ENCODE measurements at places on chromosomes 13 and 19.

DNA sequence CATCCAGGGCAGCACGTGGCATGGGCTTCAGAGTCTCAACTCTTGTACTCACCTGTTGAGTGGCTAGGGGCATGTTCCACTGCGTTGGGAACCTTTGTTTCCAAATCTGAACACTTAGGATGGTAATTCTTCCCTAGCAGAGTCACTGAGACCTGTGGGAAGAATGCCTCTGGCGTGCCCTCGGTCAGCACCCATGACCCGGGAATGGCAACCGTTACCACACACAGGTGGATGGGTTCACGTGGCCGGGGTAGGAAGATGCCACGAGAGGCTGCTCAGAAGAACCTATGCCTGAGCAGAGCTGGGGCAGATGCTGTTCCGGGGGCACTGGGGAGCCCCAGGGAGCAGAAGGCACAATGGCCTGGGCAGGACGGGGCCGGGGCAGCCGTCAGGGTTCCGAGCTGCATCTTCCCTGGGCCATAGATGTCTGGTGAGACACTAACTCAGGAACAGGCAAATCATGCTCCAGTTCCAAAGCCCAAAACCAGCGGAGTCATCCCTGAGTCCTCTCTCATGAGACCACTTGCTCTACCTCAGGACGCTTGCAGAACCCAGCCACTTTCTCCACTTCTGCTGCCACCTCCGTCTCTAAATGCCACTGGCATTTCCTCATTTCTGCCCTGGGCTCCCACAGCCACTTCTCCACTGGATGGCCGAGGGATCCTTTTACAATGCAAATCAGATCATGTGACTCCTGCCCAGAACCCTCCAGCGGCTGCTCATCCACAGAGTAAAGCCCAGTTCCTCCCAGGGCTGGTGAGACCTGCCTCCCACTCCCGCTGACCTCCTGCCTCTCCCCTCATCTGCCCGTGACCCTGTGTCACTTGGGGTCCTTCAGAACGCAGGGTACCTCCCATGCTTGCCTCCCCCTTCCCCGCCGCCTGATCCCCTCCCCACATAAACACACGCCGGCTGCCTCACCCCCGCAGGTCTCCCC lies 36.7 kb downstream of the FAM124A start:
- no peak for DNase-seq

GRCh38 chr13:94063096-94063495 lies 416.4 kb downstream of the DCT start:
- DNase-seq, result no peak

DNA sequence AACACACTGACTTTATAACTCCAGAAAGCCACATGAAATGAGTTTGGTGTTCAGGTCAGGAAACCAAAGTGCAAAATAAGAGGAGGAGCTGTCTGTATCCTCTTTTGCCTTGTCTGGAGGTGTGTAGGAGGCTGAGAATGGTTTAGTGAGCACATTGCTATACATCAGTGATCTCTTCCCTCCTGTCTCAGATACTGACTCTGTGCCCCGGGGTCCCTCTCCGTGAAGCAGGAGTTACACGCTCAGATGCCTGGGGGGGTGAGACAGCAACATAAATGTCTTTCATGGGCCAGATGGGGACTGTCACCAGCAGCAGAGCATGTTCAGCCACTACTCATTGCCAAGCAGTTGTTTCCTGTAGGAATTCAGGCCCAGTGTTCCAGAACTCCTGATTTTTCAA lies 285.4 kb downstream of the ATP8A2 start:
- DNase-seq, result no peak

DNA sequence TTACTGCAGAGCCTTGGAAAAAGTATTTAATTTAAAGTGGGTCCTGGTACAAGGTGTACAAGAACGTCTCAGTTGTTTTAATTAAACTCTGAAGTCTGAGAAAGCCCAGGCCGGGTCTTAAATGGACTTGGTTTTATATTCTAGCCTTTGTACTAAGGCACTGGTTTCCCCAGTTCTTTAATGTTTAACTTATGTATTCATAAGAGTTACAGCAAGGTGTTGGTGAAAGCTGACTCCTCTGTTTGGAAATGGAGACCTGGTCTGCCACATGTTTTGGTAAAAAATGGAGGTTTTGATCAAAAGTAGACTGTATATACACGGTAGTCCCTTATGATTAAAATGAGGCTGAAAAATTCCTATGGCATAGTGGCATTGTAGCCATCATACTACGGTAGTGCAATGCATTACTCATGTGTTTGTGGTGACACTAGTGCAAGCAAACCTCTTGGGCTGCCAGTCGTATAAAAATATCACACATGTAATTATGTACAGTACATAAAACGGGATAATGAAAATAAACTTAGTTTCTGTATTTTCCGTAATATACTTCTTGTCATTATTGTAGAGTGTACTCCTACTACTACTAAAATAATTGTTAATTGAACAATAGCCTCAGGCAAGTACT lies 883.4 kb upstream of the SPRY2 start:
- DNase-seq, result no peak

DNA sequence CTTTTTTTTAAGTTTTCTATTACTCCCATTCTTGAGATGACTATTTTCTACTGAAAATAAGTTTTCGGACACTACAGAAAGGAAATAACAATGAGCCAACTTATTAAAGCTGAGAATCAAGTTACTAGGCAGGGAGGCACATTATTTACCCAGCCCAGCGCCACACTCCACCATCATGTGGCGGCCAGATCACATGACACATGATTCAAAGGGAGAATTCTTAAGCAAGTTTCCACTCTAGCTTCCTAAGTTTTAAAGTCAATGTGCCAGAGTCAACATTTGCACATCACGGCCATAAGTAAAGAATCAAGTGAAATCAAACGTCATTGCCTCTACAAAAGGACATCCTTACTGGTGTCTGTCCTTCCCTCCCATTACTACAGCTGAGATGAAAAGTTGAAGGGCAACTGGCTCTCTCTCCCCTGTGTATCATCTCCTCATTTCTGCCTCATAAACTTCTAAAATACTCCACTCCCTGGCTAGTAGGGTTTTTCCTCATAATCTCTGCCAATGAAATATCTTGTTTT lies 81.7 kb downstream of the KLF12 start:
- no peak for DNase-seq

DNA sequence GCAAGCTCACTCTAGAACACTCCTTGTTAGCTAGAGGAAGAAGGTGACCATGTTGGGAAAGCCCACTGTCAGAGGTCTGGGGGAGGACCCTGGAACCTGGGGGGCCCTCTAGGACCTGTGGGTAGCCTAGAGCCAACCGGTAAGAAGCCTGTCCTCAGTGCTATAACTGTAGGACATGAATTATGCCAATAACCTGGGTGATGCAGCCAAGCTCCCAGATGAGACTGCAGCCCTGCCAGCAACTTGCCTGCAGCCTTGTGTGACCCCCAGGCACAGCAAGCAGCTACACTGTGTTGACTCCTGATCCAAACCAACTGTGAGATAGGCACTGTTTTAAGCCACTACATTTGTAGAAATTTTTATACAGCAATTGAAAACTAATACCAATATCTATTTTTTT lies 122.3 kb downstream of the MIPEP start:
- no peak for DNase-seq

- DNase-seq, result no peak
Measured at GRCh38 chr13:83667606-83668005, 214.7 kb downstream of the SLITRK1 start.

GRCh38 chr13:51453207-51453958 lies 547 bp upstream of the INTS6 start:
- peak; percentile 54 for DNase-seq

DNA sequence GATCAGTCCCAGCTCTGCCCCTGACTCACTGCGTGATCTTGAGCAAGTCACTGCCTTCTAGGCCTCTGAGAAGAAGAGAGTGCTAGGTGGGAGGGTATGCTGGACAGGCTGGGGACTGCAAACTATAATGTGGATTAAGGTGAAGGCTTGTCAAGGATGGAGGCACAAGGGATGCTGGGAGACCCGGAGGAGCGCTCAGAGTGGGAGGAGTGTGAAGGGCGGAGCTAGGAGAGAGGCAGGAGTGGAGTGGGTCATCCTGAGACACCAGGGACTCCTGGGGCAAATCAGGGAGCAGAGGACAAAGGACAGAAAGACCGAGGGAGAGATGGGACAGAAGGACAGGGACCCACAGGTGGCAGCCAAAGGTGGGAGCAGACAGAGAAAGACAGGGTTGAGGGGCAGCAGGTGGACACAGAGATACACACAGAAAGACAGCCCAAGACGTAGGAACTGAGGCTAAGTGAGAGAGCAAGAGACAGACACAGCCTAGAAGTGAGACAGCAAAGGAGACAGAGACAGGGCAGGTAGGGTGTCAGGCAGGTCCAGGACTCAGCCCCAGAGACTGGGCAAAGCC lies 2.6 kb downstream of the GRIK5 start:
- DNase-seq, result no peak

DNA sequence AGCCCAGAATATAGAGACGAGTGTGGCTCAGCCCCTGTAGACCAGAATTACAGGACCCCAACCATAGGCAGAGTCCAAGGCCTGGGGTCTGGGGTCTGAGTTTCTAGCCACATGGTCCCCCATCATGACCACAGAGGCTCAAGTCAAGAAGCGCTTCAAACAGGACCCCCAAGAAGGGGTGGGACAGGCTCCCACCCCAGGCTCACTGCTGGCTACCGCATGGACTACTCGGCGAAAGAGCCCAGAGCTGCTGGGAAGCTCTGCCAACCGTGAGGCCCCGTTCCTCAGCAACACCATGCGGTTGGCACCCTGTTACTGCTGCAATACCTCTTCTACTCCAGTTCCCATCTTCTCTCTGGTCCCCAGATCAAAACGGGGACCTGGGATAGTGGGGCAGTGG lies 254.8 kb downstream of the TEX29 start:
- DNase-seq, result no peak

- DNase-seq, result peak; percentile 42
Measured at GRCh38 chr19:18109733-18110608, 12.4 kb downstream of the MAST3 start.

DNA sequence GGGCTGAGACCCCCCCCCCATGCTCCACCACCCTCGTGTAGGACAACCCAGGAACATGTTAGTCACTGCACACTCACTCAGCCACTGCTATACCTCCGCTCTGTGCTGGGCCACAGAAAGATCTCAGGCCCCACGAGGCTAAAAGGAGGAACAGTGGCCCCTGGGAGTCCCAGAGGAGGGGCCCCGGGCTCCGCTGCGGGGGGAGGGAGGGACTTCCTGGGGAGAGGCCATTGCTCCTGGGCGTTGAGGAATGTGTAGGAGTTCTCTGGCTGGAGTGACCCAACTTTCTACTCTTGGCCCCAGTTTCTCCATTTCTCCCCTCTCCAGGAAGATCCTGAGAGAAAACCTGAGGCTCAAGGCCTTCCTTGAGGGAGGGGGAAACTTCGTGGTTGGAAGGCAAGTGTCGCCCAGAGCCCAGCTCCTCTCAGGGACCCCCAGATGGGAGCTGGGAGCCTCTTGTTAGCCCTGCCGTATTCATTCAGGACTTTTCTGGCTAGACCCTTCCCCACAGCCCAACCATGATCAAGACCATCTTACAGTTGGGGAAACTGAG lies 13.6 kb downstream of the ONECUT3 start:
- DNase-seq, result no peak

DNA sequence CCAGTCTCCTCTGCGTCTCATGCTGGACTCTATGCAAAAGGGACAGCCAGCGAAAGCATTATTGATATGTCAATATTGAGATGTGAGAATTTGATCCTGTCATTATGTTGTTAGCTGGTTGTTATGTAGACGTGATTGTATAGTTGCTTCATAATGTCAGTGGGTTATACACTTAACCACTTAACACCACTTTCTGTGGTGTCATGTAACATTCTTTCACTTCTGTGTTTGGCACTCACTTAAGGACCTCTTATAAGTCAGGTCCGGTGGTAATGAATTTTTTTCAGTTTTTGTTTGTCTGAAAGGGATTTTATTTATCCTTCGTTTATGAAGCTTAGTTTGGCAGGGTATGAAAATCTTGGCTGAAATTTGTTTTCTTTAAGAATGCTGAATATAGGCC lies 7.1 kb upstream of the SIGLEC7 start:
- DNase-seq, result no peak

DNA sequence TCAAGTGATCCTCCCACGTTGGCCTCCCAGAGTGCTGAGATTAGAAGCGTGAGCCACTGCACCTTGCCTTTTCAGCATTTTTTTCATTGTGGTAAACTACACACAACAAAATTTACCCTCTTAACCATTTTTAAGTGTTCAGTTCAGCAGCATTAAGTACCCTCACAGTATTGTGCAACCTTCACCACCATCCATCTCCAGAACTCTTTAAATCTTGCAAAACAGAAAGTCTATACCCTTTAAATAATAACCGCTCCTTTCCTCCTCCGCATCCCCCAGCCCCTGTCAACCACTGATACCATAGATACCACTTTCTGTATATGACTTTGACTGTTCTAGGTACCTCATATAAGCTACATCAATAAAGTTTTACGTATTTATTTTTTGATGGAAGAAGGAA lies 20.8 kb upstream of the CASP14 start:
- DNase-seq, result no peak

DNA sequence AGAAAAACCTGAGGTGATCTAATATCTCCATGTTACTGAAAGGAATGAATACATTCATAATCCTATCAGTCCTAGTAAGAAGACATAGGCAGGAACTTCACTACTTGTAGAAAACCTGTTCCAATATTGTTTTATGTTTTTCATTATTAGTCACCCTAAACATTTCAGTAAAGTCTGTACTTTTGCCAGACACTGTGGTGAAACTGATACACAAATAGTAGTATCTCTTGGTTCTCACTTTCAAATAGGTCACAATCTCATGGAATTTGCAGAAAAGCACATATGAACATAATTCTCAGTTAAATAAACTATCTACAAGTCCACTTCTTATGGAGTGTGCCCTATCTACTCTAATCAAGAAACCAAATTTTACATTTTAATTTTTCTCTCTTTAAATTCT lies 88.3 kb upstream of the PCDH9 start:
- DNase-seq, result no peak

DNA sequence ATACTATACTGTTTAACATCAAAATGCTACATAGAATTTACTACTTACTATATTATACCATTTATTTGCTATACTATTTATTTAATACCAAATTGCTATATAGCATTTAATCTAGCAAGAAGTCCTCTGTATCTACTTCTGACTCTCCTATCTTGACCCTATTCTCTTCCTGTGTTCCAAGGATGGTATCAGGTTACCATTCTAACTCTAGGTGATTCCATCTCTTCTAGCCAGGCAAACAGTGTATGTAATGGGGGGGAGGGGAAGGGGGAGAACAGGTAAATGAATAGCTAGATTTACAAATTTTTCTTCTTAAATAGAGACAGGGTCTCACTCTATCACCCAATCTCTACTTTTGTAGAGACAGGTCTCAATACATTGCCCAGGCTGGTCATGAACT lies 200.3 kb downstream of the DIAPH3 start:
- no peak for DNase-seq

DNA sequence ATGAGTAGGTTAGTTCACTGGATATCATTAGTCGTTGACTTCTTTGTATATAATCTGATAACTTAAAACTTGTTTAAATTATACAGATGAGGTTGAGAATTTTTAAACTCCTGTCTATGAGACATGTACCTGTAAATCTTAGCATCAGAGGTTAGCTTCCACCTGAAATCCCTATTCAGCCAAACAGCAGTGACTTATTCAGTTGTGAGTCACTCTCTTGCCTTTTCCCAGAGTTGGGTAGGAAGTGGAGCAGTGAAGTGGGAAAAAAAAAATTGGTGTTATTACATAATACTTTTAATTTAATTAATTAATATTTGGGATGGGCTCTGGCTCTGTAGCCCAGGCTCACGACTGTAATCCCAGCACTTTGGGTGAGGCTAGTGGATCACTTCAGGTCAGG lies 32.9 kb downstream of the ZNF701 start:
- no peak for DNase-seq

GRCh38 chr19:22619371-22619770 lies 14.8 kb upstream of the ZNF492 start:
- DNase-seq, result no peak

- DNase-seq, result no peak
Measured at GRCh38 chr13:112718318-112718717, 28.5 kb downstream of the ATP11A start.
